ENCODE measurements at places on chromosomes 5 and 9.

DNA sequence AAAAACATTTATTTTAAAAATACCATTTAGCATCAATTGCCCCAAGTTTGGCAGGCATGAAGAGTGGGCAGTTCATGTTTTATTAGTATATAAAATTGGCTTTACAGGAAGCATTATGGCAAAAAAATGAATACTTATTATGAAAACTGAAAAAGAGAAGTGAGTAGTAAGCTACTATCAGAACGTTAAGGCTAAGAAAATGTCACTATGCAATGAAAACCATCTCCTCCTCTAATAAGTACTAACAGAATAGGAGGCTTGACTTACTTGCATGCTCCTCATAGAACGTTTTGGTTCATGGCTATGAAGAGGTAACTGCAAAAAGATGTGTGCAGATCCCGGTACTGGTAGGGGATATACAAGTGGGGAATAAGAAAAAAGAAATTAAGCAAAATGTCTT, 23.6 kb downstream of the TICAM2 start:
- DNase-seq = no peak

- DNase-seq = no peak
Measured at GRCh38 chr5:136998854-136999357, 500.2 kb downstream of the SPOCK1 start.

GRCh38 chr5:93331241-93331640, 249.8 kb downstream of the NR2F1-AS1 start:
- no peak for DNase-seq

- DNase-seq = no peak
Measured at GRCh38 chr9:130936285-130937117, 2.5 kb downstream of the FIBCD1 start.

- DNase-seq = no peak
Measured at GRCh38 chr9:6433410-6433809, 20.4 kb downstream of the UHRF2 start.

- DNase-seq = no peak
Measured at GRCh38 chr9:112443636-112444035, 43.0 kb upstream of the KIAA1958 start.

GRCh38 chr5:107418071-107418470, 252.7 kb downstream of the EFNA5 start:
- no peak for DNase-seq

Measured in psoas muscle (tissue), 8 donors.